ENCODE measurements at places on chromosomes 16 and 17. TPM values are rescaled to one million over a fixed set of nuclear protein-coding genes. Genes with fewer than 3 reads are reported as not detected.

DNA sequence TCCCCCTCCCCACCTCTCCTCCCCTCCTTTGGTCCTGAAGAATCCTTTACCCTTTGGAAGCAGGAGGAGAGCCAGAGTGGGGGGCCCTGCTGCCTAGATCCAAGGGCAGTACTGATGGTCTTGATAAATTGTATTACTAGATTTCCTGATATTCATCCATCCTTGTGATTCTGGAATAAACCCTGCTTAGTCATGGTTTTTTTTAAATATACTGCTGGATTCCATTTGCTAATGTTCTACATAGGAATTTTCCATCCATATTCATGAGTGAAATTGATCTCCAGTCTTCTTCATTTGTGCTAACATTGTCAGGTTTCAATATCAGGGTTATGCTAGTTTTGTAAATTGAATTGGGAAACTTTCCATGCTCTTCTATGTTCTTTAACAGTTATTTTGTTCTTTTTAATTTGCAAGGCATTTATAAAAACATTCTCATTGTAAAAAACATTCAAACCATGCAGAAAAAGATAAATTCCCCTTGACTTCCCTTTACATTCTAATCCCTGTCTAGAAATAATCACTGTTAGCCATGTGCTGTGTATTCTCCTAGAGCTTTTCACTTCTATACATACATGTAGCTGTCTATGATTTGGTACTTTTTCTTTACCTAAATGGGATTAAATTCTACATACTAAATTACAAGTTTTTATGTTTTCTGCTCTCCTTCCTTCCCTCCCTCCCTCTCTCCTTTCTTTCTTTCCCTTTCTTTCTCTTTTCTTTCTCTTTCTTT, 56.7 kb downstream of the CCDC42 start:
- H3K4me1 ChIP-seq: no peaks in the 10 kb centered on the region
- no peaks in the 10 kb centered on the region for H3K36me3 ChIP-seq
- no peak overlapping the region for H3K4me3 ChIP-seq
- no peak for DNase-seq
- peaks cover 20% of the 10 kb centered on the region for H3K27me3 ChIP-seq

DNA sequence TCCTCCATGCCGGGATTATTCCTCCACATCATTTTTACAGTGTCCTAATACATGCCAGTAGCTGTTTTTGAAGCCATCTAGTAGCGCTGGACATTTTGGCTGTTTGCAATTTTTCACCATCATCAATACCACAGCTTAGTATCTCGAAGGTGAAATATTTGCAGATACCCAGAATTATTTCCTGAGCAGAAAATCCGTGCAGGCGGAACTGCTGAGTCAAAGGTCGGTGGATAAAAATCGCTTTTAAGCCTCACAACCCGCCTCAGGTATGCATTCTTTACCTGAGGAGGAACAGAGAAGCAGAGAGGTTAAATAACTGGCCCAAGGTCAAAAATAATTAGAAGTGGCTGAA, 584 bp upstream of the TNRC6A start:
- H3K27ac ChIP-seq: peak overlapping the region; percentile 90
- peak overlapping the region; percentile 77 for H3K4me3 ChIP-seq
- peaks cover 29% of the 10 kb centered on the region for H3K36me3 ChIP-seq
- H3K27me3 ChIP-seq: no peaks in the 10 kb centered on the region

DNA sequence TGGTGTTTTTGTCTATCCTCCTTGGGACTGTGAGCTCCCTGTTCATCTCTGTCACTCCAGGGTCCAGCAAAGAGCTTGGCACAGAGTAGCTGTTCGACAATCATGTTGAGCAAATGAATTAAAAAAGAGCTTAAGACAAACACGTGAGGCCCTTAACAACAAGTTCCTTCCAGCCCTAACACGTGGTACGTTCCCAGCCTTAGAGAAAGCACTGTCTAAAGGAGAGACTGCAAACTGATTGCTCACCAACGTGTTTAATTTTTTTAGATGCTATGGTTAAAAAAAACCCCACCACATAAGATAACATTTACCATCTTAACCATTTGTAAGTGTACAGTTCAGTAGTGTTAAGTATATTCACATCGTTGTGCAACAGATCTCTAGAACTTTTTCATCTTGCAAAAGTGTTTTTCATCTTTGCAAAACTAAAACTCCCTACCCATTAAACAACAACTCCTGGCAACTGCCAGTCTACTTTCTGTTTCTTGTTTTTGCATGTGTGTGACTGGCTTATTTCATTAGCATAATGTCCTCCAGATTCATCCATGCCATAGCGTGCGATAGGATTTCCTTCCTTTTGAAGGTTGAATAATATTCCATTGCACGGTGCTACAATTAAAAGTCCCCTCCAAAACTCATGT, 28.2 kb downstream of the LAT start:
- no peak overlapping the region for H3K4me3 ChIP-seq
- DNase-seq: peak; percentile 48
- peaks cover 4% of the 10 kb centered on the region for H3K36me3 ChIP-seq
- peak overlapping the region; percentile 93 for H3K27ac ChIP-seq
- peaks cover 68% of the 10 kb centered on the region for H3K4me1 ChIP-seq

DNA sequence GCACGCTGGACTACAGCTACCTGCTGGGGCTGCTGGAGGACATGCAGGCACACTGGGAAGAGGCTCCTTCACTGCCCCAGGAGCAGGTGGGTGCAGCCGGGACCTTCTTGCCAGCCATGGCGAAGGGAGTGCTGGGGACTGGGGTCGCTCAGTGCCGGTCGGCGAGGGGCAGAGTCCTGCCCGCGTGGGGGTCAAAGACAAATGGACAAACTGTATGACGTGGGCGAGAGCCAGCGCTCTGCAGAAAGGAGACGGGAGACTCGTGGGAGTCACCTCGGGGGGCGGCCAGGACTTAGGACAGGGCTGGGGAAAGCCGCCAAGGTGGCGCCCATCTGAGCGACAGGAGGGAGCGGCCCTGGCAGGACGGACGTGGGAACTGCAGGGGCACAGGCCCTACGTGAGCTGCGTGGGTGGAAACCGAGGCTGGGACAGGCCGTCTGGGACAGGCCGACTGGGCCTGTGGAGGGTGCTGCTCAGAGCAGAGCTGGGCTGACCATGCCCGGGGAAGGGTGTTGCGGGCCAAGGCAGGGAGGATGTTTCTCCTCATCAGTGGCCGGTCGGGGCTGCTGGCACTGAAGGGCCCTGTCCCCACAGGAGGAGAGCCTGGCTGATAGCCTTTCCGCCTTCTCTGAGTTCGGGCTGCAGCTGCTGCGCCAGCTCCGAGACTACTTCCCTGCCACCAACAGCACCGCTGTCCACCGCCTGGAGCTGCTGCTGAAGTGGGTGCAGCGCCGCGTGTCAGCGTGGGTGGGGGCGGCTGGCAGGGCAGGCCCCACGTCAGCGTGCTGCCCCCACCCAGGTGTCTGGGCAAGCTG, 8.0 kb downstream of the TSR3 start:
- no peak for DNase-seq
- H3K36me3 ChIP-seq: no peaks in the 10 kb centered on the region
- no peak overlapping the region for H3K27ac ChIP-seq
- peaks cover 17% of the 10 kb centered on the region for H3K4me1 ChIP-seq

DNA sequence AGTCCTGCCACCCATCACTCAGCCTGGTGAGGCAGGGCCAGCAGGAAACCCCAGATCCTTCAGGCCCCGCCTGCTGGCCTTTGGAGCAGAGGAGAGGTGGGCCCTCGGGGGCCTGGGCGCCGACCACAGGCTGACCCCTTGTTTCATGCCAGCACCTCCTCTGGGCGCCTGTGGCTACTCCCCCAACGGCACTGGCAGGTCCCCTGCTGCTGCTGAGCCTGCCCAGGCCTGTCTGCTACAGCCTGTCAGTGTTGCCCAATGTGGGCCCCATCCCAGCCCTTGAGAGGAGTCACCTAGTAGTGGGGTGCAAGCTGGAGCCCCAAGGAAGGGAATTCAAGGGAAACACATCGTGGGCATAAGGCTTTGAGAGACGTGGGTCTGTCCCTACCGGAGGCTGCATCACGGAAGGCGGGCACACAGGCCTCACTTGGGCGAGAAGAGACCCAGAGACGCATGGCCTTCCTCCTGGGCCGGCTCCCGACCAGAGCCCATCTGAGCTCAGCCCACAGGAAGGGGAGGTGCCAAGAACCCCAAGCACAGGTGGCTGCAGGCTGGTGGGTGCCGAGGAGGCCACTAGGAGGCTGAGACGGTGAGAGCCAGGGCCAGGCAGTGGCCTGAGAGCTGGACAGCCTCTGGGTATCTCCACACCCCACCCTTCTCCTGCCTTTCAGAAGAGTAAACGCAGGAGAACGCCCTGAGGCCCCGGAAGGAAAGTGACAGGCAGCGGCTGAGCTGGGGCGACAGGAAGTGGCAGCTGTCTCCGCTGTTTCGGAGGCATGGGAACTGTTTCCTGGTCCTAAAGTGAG, 8.0 kb upstream of the FASN start:
- peak overlapping the region; percentile 84 for H3K4me3 ChIP-seq
- peak overlapping the region; percentile 96 for H3K27ac ChIP-seq
- H3K36me3 ChIP-seq: peaks cover 7% of the 10 kb centered on the region

GRCh38 chr16:66728117-66728787, 23.2 kb downstream of the DYNC1LI2 start:
- H3K36me3 ChIP-seq: peaks cover 29% of the 10 kb centered on the region
- no peak for DNase-seq
- no peaks in the 10 kb centered on the region for H3K4me1 ChIP-seq
- no peak overlapping the region for H3K27ac ChIP-seq
- H3K27me3 ChIP-seq: no peaks in the 10 kb centered on the region
- H3K4me3 ChIP-seq: no peak overlapping the region

GRCh38 chr17:64217249-64217691, 45.8 kb downstream of the TEX2 start:
- H3K36me3 ChIP-seq: peaks cover 15% of the 10 kb centered on the region
- peaks cover 18% of the 10 kb centered on the region for H3K4me1 ChIP-seq
- peak overlapping the region; percentile 55 for H3K27ac ChIP-seq
- H3K27me3 ChIP-seq: no peaks in the 10 kb centered on the region
- no peak overlapping the region for H3K4me3 ChIP-seq

DNA sequence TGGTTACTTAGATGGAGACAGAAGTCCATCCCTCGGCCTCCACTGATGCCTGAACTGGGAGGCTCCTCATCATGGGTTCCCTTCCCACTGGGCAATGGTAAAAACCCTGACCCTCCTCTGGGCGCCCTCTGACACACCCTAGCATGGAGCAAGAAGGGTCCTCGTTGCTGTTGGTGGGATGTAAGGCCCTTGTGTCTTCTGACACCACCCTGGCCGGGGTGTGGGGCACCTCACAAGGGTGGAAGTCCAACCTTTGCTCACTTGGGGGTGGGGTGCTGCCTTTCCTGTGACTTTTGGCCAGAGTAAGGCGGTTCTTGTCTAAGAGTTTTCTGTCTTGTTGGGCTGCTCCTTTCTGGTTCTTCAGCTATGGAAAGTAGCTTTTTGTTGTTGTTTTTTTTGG, 28.7 kb downstream of the MPRIP start:
- peaks cover 62% of the 10 kb centered on the region for H3K4me1 ChIP-seq
- H3K4me3 ChIP-seq: no peak overlapping the region
- no peak for DNase-seq
- peaks cover 14% of the 10 kb centered on the region for H3K36me3 ChIP-seq
- no peak overlapping the region for H3K27ac ChIP-seq

DNA sequence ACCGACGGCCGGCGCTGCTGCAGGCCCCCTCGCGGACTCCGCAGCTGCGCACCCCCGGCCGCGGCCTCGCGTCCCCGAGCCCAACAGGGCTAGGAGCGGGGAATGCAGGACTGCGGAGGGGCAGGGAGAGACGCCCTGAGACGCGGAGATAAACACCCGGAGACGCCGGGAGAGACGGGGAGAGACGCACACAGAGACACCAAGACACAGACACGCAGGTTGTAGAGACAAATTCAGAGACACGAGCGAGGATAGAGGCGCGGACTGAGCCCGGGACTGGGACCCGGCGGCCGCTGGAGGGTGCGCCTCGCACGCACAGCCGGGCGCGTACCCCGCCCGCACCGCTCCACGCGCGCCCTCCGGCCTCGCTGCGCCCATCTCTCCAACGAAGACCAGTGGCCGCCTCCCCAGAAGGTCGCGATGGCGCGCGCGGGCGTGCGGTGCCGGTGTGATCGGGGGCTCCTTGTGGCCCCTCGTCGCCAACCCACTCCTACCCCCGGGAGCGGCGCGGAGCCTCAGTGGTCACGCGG, 902 bp downstream of the STAC2 start:
- no peak overlapping the region for H3K27ac ChIP-seq
- peaks cover 6% of the 10 kb centered on the region for H3K4me1 ChIP-seq
- no peaks in the 10 kb centered on the region for H3K36me3 ChIP-seq
- H3K27me3 ChIP-seq: peaks cover 32% of the 10 kb centered on the region

DNA sequence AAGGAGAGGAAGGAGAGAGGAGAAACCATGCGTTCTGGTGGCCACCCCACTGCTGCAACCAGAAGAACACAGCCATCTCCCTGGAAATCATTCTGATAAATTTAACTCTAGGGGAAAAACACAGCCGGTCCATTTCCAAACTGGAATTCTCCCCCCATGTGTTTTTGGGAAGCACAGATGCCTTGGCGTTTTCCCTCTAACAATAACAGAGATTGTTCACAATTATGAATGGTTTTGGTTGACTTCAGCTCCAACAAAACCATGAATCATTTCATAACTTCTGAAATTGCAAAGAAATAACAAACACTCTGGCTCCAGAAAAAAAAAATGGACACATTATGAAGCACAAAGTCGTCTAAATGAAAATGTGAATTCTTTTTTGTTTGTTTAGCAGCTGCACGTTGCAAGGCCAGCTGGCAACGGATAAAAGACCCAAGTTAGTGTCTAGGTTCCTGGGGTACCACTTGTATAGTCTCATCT, 46.2 kb downstream of the GNAO1 start:
- H3K27ac ChIP-seq: no peak overlapping the region
- H3K4me3 ChIP-seq: no peak overlapping the region
- H3K27me3 ChIP-seq: no peaks in the 10 kb centered on the region

GRCh38 chr17:50632637-50633036, 2.0 kb upstream of the ABCC3 start:
- H3K27ac ChIP-seq: no peak overlapping the region
- H3K36me3 ChIP-seq: no peaks in the 10 kb centered on the region
- peaks cover 54% of the 10 kb centered on the region for H3K27me3 ChIP-seq
- no peaks in the 10 kb centered on the region for H3K4me1 ChIP-seq
- no peak for DNase-seq
- no peak overlapping the region for H3K4me3 ChIP-seq

GRCh38 chr17:57566721-57567120, 178.4 kb downstream of the CCDC182 start:
- H3K36me3 ChIP-seq: peaks cover 2% of the 10 kb centered on the region
- H3K27me3 ChIP-seq: no peaks in the 10 kb centered on the region
- H3K4me1 ChIP-seq: no peaks in the 10 kb centered on the region

- no peaks in the 10 kb centered on the region for H3K4me1 ChIP-seq
- no peaks in the 10 kb centered on the region for H3K27me3 ChIP-seq
- no peak for DNase-seq
- H3K4me3 ChIP-seq: no peak overlapping the region
- H3K36me3 ChIP-seq: no peaks in the 10 kb centered on the region
Measured at GRCh38 chr16:85541980-85542900, 70.9 kb upstream of the GSE1 start.

GRCh38 chr17:34252444-34253138, 2.5 kb upstream of the CCL2 start:
- H3K27me3 ChIP-seq: peaks cover 25% of the 10 kb centered on the region
- no peaks in the 10 kb centered on the region for H3K36me3 ChIP-seq
- H3K4me3 ChIP-seq: no peak overlapping the region
- DNase-seq: no peak
- peaks cover 6% of the 10 kb centered on the region for H3K4me1 ChIP-seq

- H3K4me3 ChIP-seq: no peak overlapping the region
- no peak for DNase-seq
- no peak overlapping the region for H3K27ac ChIP-seq
- no peaks in the 10 kb centered on the region for H3K36me3 ChIP-seq
- H3K4me1 ChIP-seq: no peaks in the 10 kb centered on the region
Measured at GRCh38 chr17:15321556-15322251, 19.7 kb downstream of the TEKT3 start.

The USP10 gene
- total RNA-seq: 133 TPM

The AURKB gene
- total RNA-seq: 226 TPM

The KRT14 gene
- not detected for total RNA-seq

The DNAAF8 gene
- 0.16 TPM for total RNA-seq

The SLC25A11 gene
- 77.9 TPM for total RNA-seq

Measured in activated CD4-positive, alpha-beta T cell treated with anti-CD3 and anti-CD28 coated beads for 36 hours (primary cell).